ENCODE measurements at places on chromosomes 13 and 19.

DNA sequence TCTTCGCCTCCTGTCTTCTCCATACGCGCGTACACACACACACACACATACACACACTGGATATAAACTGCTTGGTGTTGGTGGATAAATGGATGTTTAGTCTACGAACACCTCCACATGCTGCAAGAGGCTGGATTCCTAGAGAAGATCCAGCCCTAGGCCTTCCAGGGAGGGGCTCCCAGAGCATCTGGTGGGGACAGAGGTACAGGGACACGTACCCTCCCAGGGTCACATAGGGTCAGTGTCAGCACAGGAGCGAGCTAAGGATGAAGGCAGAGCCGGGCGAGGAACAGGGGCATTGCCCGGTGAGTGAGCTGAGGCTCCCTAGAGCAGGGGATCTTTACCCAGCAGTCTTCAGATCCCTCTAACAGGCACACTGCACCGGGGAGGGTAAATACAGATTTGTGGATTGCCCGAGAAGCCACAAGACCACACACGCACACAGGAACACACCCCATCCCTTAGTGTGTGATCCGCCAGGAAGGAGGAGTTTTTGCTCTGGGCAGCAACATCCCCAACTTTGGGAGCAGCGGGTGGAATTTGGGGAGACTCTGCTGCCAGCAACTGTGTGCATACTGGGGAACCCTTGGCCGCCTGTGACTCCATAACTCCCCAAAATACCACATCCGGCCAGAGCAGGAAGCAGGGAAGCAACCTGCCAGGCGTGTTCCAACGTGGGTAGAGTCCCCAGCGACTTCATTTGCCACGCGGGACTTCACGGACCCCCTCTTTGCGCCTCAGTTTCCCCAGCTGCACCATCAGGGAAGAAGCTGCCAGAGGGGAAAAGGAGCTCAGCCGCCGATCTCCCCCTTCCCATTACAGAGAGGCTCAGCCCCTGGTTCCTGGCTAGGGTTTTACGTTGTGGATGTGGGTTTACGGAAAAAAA lies 5.8 kb upstream of the TLE2 start:
- DNase-seq, result peak; percentile 65

DNA sequence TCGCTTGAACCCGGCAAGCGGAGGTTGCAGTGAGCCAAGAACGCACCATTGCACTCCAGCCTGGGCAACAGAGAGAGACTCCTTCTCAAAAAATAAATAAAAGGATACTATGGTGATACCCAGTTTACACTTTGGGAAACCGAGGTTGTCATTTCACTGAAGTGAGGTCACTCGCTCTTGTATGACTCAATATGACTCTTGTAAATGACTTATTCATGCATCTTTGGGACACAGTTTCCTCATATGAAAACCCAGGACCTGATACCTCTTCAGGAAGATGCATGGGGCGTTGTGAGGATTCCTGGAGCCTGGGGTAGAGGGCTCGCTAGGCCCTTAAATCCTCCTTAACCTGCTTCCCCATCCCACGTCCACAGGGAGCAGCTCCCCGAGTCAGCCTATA lies 4.5 kb downstream of the PSMD8 start:
- DNase-seq, result no peak

DNA sequence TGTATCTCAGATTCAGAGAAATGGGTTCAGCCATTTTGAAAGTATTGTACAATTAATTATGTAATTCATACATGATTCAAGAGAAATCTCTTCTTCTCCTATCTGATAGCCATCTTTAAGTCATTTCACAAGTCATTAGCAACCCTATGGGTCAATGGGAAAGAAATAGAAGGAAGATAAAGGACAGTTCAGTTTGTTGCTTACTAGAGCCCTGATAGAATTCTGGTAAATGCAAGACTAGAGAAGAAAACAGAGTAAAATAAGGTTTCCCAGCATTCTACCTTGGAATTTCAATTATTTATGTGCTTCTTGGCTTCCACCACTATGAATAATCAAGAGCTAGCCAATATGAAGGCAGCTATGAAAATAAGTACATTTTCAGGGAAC lies 117.7 kb downstream of the LHFPL6 start:
- DNase-seq, result no peak

GRCh38 chr19:33358408-33358807 lies 15.1 kb upstream of the CEBPG start:
- no peak for DNase-seq

DNA sequence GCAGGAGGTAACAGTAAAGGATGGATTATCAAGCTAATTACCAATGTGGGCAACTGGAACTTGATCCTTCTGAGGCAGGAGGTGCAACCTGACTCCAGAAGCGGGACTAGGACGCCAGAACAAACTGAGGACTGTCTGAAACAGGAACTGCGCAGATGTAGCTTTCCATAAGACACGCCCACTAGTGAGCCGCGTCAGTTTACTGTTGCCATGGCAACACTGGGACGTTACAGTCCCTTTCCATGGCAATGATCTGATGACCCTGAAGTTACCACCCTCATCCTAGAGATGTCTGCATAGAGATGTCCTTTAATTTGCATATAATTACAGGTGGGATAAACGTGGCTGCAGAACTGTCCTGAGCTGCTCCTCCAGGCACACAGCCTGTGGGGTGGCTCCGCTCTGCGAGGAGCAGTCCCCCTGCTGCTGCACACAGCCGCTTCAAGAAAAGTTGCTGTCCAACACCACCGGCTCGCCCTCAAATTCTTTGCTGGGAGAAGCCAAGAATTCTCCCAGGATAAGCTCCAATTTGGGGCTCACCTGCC lies 816.6 kb downstream of the UQCRFS1 start:
- no peak for DNase-seq

DNA sequence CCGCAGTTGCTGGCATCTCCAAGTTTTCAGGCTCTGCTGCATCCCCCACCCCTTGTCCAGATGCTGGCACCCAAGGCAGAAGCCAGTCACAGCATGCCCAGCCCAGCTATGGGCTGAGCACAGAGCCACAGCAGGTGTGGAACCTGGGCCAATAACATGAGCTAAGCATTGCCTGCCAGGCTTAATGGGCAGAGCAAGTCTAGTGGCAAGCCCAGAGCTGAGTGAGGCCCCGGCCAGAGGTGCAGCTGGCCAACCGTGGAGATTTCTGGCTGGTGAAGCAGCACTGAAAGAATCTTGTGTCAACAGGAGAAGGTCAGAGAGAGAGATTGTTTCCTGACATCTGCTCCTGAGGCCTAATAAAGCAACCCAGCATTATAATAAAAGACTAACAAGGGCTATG lies 111.0 kb downstream of the B3GLCT start:
- DNase-seq, result no peak

DNA sequence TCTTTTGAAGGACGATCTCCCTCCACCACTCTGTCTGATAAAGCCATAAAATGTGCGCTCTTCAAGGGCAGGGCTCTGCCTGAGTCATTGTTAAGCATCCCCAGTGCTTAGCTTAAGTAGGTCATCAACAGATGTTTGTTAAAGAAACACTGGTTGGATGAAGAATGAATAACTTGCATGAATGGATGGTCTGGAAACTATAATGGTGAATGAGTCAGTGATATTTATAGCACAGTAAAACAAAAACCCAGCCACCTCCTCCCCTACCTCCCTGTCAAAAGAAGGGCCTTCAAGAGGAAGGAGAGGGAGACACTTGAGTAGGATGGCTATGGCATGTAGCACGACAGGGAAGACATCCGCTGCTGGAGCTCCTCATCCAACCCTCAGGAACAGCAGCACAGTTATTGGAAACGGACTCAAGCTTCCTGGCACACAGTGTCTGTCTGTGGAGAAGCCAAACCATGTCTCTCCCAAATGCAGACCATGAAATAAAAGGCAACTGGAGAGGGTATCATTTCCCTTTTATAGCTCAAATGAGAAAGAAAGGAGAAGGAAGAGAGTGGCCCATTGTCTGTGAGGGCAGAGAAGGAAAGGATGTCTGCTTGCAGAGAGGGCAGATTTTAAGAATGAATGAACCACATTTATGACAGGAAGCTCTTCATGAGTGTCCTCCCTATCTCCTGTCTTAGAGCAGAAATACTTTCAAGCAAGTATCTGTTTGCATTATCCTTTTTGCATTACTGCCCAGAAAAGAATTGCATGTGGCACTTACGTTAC lies 183.5 kb upstream of the UBL3 start:
- DNase-seq, result peak; percentile 58

DNA sequence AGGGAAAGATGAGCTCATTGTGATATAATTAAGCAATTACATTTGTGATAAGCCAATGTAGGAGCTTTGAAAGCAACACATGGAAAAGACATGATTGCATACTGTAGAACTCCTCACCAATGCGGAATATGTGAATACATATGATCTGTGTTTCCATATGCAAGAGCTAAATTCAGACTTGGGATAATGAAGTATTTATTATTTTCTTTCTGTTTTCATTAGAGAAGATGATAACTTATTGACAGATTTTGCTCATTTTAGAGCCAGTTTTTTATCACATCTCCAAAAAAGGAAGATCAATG lies 14.2 kb downstream of the FAM124A start:
- DNase-seq, result no peak

DNA sequence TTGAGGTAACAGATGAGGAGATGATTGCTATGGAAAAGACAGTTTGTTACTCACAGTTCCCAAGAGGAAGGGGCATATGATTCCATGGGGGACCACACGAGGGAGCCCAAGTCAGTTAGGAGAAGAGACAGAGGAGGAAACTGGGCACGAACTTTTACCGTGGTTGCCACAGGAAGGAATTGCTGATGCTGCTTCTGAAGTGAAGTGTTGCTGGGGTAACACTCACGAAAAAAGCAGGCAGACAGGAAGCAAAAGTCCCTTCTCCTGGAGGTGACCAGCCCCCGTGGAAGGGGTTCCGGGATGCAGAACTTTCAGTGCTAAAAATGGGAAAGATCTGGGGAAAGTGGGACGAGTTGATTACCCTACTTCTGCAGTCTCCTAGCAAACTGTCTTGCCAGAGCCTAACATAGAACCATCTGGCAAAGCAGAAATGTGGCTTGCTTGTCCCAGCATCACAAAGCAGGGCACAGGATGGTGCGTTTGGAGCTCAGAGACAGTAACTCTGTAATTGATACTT lies 35.4 kb upstream of the MAP3K10 start:
- no peak for DNase-seq

GRCh38 chr13:60431108-60431700 lies 34.2 kb downstream of the TDRD3 start:
- no peak for DNase-seq

- no peak for DNase-seq
These were observed 14.1 kb downstream of the SMAD9 start for GRCh38 chr13:36905944-36906343.

DNA sequence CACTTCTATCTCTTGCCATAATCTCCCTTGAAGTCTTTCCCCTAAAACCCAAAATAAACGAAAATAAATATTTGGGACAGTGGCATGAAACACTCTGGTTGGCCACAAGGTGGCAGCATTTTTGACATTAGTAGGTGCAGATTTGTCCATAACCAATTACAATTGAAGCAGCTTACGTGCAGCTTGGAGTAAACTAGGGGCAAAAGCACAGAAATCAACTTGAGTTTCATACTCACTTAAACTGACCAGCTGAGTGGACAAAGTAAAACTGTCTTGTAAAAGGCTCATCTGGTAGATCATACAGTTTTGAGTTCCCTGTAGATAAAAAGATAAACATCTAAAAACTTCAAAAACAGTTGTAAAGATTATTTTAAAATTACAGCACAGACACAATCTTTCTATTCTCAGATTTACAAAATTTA lies 18.8 kb downstream of the PDCD5 start:
- DNase-seq, result no peak

GRCh38 chr19:45767881-45768654 lies 984 bp downstream of the SIX5 start:
- DNase-seq, result peak; percentile 88

DNA sequence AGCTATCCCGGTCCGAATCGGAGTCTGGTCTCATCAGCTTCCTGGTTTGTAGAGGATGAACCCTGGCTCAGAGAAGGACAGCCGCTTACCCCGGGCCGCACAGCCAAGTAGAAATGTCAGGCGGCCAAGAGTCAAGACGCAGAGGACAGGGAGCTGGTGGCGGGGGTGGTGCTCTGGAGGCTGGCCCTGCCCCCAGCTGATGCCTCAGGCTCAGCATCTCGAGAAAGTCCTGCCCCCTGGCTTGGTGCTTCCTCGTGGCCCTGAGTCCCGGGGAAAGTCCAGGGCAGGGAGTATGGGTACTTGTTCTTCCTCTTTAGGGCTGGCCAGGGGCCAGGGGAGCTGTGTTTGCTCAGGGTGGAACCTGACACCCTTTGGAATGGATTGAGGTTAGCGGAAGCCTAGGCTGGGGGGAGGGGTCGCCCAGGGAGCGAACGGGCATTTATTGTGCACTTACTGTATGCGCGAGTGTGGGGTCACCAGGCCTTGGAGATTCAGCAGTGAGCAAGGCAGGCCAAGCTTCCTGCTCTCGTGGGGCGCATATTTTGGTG lies 2.2 kb downstream of the TJP3 start:
- no peak for DNase-seq

GRCh38 chr13:21676611-21677021 lies 5.7 kb downstream of the FGF9 start:
- DNase-seq, result peak; percentile 70

DNA sequence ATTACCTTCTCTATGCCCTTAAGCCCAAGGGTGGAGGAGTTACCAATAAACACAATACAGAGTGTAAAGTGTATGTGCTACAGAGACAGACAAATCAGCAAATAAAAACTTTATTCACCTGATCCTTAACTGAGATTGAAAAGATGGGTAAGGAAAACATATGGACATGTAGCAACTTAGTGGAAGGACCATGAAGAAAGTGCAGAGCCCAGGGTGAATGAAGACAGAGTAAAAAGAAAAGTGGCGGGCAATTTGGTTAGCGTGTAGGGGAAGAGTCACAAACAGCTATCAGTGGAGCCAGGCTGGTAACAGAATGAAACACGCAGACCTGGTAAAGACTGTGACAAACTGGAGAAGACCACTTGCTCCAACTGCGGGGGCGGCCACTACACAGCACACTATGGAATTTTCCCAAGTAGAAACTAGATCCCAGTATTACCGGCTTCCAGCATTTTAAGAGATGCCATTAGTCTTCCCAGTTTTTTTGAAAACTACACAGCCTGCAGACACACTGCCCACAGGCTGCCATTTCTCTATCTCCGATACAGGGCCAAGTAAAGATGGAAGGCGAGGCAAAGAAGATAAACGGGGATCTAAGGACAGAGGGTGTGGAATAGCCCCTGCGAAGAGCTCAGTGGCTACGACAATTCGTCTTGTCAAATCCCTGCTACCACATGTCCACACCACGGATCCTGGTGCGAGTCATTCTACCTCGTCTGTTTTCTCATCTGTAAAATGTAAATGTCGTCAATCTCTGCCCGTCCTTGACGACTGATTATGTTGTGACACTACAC lies 1.2 kb downstream of the UQCRFS1 start:
- DNase-seq, result peak; percentile 46

DNA sequence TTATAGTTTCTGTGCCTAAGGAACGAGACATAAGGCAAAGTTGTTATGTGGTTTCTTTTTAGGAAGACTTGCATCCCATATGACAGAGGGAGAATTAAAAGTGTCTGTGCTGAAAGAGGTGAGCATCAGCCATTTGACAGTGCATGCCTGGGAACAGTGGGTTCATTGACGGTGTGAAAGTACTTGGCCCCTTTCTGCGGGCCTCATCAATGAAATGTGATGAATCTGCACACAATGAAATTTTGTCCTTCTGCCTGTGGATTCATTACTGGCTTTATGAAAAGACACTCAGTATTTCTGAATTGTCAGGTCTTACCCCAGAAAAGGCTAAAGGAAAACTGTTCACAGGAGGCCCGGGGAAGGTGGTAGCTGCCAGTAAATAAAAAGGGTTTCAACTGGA lies 295.8 kb downstream of the FOXO1 start:
- no peak for DNase-seq
